Fibroblast of skin of right quadriceps (primary cell): ENCODE measurements at places on chromosomes 16 and 17.

DNA sequence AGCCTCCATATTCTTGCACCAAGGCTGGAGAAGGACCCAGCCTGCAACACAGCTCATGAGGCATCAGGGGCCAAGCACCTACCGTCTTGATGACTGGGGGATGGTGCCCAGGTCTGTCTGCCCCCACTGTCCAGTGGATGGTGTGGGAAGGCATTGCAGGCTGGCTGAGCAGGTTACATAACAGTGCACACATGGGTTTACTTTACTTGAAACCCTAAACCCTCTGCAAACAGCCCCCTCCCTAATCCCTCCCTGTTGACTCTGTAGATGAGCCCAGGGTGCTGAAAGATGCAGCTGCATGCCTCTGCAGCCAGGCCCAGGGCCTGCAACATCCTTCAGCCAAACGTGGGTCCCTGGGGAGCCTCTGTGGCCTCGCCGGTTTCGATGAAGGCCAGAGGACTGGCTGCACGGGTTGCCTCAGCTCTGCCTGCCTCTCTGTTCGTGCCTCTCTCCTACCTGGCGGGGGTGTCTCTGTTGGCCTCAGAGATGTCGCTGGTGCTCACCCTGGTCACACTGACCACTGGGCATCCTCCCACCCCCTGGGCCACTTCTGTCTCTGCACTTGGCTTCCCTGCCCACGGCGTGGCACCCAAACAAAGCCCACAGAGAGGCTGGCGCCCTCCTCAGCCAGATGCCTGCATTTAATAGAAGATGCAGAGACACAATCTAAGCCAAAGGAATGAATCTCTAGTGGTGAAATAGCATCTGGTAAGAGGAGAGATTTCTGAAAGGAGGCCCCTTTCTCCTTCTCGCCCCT is 95.1 kb downstream of the METRNL start:
- DNase-seq: peak; percentile 50

- DNase-seq: peak; percentile 19
Observed at GRCh38 chr16:15548482-15548891, 94.5 kb downstream of the MARF1 start.

DNA sequence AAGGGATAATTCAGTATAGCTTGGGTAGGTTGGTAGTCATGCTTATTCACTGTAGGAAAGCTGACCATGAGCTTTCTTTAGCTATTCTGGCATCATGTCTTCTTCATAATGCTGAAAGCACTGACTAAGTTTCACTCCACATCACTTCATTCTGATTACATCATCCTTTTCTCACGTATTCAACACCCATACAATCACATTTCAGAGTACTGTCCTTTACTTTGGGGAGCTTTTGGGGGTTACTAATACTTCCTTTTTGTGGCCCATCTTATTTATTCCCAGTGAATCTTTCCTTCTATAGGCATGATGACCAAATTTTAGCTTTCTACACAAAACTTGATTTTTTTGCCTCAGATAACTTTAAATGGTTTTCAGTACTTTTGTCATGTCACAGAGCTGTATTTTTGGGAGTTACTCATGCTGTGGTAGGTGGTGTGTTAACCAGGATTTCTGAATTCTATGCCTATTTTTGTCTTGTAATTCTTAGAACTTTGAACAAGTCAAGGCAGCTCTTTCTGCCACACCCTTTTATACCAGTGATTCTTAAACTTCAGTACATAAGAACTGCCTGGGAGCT is 23.5 kb downstream of the TADA2A start:
- DNase-seq: peak; percentile 51

GRCh38 chr16:67598527-67598926 is 36.2 kb downstream of the CTCF start:
- DNase-seq: peak; percentile 18

- DNase-seq: peak; percentile 25
Observed at GRCh38 chr17:6374271-6374691, 60.6 kb downstream of the AIPL1 start.

DNA sequence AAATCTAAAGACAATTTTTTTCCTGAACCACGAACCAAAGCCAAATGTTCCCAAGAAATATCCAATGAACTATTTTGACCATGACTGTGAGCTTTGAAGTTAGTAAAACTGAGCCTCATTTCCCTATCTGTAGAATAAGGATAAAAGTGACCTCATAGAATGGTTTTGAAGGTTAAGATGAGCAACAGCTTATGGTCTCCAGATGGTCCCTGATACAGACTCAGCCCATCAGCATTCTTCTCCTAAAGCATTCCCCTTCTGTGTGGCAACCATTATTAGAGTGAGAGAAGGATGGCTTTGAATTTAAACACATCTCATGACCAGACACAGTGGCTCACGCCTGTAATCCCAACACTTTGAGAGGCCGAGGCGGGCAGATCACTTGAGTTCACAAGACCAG is 70.1 kb downstream of the COPRS start:
- DNase-seq: peak; percentile 78

DNA sequence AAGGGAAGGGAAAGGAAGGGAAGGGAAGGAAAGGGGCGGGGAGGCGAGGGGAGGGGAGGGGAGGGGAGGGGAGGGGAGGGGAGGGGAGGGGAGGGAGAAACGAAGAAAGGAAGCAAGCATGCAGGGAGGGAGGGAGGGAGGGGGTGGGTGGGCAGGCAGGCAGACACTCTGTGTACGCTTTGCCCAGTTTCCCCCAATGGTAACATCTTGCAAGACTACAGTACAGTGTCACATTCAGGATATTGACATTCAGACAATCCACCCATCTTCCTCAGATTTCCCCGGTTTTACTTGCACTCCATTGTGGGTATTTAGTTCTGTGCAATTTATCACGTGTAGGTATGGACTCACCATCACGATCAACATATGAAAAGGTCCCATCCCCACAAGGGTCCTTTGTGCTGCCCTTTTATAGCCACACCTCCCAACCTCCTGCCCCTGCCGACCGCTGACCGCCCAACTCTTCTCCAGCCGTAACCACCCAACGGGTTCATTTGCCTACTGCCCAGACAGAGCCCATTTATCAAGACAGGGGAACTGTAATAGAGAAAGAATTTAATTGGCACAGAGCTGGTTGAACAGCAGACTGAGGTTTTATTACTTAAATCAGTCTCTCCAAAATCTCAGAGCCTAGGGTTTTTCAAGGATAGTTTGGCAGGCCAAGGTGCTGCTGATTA is 91.4 kb upstream of the FA2H start:
- DNase-seq: no peak

DNA sequence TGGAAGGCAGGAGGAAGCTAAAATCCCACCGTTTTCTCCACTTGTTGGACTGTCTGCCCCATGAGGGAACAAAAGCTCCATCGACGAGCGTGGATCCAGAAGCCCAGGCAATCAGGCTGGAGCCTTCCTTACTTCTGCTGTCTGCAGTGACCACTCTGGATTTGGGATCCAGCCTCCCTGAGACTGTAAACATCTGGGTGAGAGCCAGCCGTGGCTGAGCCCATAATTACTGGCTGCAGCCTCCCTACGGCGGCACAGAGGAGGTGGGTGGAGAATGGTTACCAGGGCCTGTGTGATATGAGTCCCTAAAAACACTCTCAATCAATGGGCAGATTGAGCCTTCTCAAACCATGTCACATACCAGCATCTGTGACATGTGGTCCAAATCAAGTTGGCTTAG is 158.2 kb downstream of the FOXL1 start:
- no peak for DNase-seq

DNA sequence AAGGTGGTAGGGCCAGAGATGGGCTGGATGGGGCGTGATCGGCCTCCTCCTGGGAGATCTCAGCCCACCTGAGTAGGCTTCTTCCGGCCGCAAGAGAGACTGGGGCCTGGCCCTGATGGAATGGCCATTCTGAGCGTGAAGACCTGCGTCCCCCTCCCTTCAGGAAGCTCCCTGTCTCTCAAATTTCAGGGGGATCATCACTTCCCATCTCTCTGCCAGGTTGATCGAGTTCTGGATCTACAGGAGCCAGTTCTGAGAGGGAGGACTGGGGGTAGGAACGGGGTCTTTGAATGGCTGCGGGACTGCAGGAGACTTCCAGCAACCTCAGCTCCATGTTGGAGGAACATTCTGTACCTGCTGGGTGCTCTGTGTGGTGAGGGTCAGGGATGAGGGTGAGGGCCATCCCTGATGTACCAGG is 9.3 kb upstream of the GSDMA start:
- no peak for DNase-seq

- DNase-seq: peak; percentile 69
Observed at GRCh38 chr16:83343935-83344366, 463.8 kb upstream of the HSBP1 start.

- DNase-seq: peak; percentile 31
Observed at GRCh38 chr17:65984299-65984698, 207.6 kb downstream of the CEP112 start.

- no peak for DNase-seq
Observed at GRCh38 chr16:2883458-2883908, 468 bp downstream of the FLYWCH2 start.

GRCh38 chr16:2825906-2826305 is 4.2 kb upstream of the ZG16B start:
- no peak for DNase-seq

- DNase-seq: no peak
Observed at GRCh38 chr16:23368469-23368868, 66.4 kb downstream of the SCNN1B start.

GRCh38 chr16:20763461-20764232 is at the start of gene ACSM3:
Gene ACSM3, plus strand, starts transcription at chr16:20764014. Its CDS starts 6,021 bp downstream, at chr16:20770035.
- peak; percentile 61 for DNase-seq

- peak; percentile 59 for DNase-seq
Observed at GRCh38 chr16:19001788-19002187, 18.1 kb downstream of the TMC7 start.

DNA sequence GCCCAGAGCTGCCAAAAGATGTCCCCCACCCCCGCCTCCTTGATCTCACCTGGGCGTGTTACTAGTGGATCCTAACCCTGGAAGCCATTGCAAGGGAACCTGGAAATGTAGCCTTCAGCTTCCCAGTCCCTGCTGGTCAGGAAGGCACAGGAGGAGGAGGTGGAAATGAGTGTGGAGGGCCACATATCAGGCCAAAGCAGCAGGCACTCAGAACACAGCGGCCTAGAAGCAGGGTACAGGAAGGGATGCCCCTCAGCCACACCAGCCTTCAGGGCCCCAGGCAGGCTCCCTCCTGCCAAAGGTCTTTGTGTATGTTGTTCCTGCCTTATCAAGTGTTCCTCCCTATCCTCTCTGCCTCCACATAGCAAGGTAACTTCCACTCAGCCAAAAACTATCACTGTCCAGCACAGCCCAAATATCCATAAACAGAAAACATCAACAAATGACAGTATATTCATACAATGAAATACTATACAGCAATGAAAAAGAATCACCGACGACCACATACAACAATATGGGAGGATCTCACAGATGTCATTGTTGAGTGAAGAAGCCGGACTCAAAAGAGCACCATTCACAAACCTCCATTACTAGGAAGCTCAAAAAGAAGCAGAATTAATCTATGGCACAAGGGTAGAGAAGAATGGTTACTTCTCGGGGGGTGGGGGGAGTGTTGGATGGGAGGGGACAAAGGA is 28.2 kb upstream of the TNFRSF13B start:
- DNase-seq: no peak

DNA sequence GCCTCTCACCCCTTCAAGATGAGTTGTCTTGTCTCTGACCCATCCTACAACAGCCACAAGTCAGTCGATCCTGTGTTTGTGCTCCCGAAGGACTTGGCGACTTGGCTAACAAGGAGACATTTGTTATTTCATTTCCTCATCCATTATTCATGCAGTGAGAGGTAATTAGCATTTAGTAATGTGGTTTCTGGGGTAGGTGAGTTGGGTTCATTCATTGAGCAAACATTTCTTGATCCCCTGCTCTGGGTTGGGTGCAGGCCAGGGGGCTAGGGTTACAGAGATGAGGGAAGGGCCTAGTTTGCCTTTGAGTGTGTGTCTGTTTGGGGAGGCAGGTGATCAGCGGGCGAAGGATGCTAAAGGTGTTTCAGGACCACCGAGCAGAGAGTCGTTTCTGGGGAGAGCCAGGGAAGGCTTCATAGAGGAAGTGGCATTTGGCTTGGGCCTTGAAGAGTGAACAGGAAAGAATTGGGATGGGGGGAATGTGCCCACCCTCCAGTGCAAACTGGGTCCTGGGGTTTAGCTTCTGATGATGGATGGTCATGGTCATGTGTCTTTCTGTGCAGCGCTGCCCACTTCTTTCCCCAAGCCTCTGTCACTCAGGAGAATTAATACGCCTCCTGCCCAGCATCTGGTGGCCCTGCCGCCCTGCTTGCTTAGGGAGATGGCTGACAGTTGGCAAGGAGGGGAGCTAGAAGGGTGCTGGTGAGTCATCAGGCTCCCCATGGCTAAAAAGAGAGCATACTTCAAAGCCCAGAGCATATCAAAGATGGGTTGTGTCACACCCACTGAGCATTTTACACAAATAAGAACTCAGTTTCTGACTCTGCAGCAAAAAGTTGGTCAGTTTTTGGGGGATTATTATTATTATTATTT is 38.5 kb downstream of the MSI2 start:
- DNase-seq: peak; percentile 35
